Thymus (tissue), 14 donors: ENCODE measurements at places on chromosomes 16 and 17. TPM values are rescaled to one million over a fixed set of nuclear protein-coding genes. Genes with fewer than 3 reads are reported as not detected.

The SYT17 gene
- 0.52 TPM for polyA plus RNA-seq

GRCh38 chr17:28508211-28508724 lies 2.1 kb downstream of the FOXN1 start:
- no peak for DNase-seq

The BHLHA9 gene
- polyA plus RNA-seq, result not detected

The ZG16 gene
- 0.27 TPM for polyA plus RNA-seq

GRCh38 chr16:17329391-17329790 lies 141.4 kb downstream of the XYLT1 start:
- DNase-seq, result no peak

The FBXW10B gene
- 1.6 TPM for polyA plus RNA-seq

The ARL4D gene
- polyA plus RNA-seq, result 26.8 TPM

The DPEP2 gene
- polyA plus RNA-seq, result 19.0 TPM

The KRTAP9-8 gene
- 0.09 TPM for polyA plus RNA-seq

DNA sequence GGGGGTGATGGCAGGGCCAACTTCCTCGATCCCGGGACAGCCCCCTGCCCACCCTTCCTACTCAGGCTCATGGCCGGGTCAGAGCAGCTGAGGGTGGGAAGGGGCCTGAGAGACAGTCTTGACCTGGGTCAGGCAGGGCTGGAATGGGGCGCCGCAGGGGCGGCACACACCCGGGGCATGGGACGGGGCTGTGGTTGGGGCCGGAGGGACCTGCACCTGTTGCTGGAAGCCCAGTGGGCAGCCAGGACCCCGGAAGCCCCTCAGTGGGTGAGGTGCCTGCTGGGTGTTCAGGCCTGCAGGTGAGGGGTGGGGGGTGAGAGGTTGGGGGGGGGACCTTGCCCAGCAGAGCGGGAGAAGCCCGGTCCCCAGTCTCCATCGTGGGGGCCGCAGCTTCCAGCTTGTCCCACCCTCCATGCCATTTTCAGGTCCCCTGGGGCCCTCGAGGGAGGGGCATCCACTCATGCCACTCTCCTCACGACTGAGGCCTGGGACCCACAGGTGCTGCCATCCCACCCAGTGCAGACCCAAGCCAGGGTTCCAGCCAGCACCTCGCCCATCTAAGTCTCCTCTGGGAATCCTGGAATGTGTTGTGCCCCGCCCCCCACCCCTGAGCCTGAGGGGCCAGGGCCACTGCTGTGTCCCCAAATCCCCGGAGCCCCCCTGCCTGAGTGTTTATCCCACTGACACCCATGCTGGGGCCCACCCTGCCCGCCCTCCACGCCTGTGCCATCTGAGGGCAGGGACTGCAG lies 43.4 kb upstream of the ACSF3 start:
- DNase-seq, result no peak

The ZNF423 gene
- 0.52 TPM for polyA plus RNA-seq

DNA sequence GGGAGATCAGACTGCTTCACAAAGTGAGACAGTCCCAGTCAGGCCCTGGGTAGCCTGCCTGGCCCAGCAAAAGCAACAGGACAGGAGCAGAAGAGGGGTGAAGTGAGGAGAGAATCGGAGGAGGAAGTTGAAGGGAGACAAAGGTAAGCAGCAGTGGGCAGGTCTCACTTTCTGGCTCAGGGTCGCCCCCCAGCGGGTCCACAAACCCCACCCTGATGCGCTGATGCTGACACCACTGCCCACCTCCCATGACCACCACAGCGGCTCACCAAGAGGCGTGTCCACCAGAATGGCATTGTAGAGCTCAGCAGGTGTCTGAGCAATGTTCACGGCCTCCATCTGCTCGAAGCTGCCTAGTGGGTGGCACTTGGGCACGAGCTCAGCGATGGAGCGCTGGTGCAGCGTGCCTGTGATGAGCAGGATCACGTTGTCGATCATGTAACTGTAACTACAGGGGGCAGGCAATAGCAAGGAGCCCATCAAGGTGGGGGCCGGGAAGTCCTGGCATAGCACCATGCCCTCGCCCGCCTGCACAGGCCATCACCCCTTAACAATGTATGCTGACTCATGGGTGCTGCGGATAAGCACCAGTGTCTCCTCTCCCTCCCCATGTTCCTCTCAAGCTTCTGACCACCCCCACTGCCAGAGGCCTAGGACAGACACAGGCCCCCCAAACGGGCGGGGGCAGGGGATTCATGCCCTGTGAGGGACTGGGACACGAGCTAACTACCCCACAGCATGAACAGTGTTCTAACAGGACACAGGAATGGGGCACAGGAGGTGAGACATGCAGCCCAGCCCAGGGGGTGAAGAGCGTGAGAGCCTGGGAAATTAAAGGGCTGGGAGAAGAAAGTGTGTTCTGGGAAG lies 13.6 kb downstream of the HSD11B2 start:
- DNase-seq, result no peak

GRCh38 chr16:79358188-79358587 lies 242.3 kb downstream of the MAF start:
- DNase-seq, result no peak

GRCh38 chr17:50173335-50173941 lies 7.6 kb downstream of the SGCA start:
- DNase-seq, result no peak

The KCNH6 gene
- polyA plus RNA-seq, result 0.25 TPM

The MT1M gene
- 97.7 TPM for polyA plus RNA-seq

The KRTAP4-4 gene
- not detected for polyA plus RNA-seq

The SENP3 gene
- polyA plus RNA-seq, result 44.7 TPM

The CCR7 gene
- polyA plus RNA-seq, result 102 TPM

DNA sequence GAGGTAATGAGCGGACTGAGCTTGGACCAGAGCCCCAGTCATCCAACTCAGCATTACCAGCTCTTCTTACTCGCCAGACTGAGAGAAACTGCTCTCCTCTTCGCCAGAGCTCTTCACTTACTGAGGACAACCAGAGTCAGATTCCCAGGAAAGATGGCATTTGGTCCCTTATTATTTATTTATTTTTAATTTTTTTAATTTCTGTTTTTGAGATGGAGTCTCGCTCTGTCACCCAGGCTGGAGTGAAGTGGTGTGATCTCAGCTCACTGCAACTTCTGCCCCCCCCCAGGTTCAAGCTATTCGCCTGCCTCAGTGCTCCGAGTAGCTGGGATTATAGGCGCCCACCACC lies 23.3 kb downstream of the DEXI start:
- DNase-seq, result no peak
